ENCODE measurements at places on chromosomes 7 and 10.

DNA sequence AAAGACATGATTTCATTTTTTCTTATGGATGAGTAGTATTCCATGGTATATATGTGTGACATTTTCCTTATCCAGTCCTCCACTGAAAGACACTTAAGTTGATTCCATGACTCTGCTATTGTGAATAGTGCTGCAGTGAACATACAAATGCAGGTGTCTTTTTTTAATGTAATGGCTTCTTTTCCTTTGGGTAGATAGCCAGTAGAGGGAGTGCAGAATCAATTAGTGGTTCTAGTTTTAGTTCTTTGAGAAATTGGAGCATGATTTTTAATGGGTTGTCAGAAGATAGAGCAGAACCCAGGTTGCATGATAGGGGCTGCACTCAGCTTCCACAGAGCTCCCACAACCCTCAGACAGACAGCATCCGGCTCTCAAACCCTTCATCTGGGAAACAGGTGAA is 152.9 kb upstream of the PLXDC2 start:
- DNase-seq, result no peak

- no peak for DNase-seq
These were observed 254.6 kb downstream of the SLC25A13 start for GRCh38 chr7:96067321-96067720.

- no peak for DNase-seq
These were observed 453.7 kb upstream of the LRRN3 start for GRCh38 chr7:110637252-110637651.

- DNase-seq, result no peak
These were observed 516.5 kb upstream of the ANKRD30A start for GRCh38 chr10:36608866-36609265.

GRCh38 chr10:93751124-93751523 is 6.6 kb upstream of the LGI1 start:
- no peak for DNase-seq

DNA sequence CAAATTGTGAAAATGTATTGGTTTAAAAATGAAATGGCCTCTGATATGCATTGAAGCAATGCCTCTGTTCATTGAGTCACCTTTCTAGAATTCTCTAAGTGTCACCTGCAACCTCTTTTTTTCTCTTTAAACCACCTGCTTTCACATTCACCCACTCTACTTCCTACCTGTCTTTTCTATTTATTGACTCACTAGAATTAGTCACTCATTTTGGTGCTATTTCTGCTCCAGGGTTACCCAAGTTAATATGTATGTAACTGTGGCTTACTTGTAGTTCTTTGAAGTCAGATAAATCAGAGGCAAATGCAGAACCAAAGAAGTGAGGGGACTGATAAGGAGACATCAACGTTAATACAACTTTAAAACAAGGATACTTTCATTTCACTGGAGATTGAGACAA is 674.7 kb downstream of the CCSER2 start:
- no peak for DNase-seq

All from HL-60 (cell line).